Hematopoietic multipotent progenitor cell treated with erythropoietin and hydrocortisone succinate and interleukin-3 and kit ligand, for 4 days (in vitro differentiated cells): ENCODE measurements at places on chromosomes 5 and 9.
A peak's percentile ranks its signal among the peaks of the same experiment; 100 is the strongest.

GRCh38 chr5:128876569-128877382, 88.5 kb upstream of the SLC27A6 start:
- no peak for DNase-seq

GRCh38 chr9:89525446-89526374, 27.8 kb upstream of the SEMA4D start:
- DNase-seq, result peak; percentile 89

GRCh38 chr9:98784831-98785806, 11.2 kb downstream of the ANKS6 start:
- no peak for DNase-seq

GRCh38 chr9:14106699-14107098, 207.2 kb downstream of the NFIB start:
- DNase-seq, result no peak

GRCh38 chr5:15013654-15014463, 142.3 kb upstream of the ANKH start:
- DNase-seq, result peak; percentile 69
